ENCODE measurements at places on chromosomes 12 and 14. TPM values are rescaled to one million over a fixed set of nuclear protein-coding genes. Genes with fewer than 3 reads are reported as not detected.

Gene OR6C3
- not detected for polyA plus RNA-seq

Gene COQ6
- 29.5 TPM for polyA plus RNA-seq

Gene CATSPERB
- not detected for polyA plus RNA-seq

Gene SBNO1
- 30.7 TPM for polyA plus RNA-seq

Gene NDRG2
- polyA plus RNA-seq: 18.7 TPM

Gene BAZ1A
- polyA plus RNA-seq: 9.4 TPM

Data from CD4-positive, CD25-positive, alpha-beta regulatory T cell (primary cell).